ENCODE measurements at places on chromosomes 3 and 15.

DNA sequence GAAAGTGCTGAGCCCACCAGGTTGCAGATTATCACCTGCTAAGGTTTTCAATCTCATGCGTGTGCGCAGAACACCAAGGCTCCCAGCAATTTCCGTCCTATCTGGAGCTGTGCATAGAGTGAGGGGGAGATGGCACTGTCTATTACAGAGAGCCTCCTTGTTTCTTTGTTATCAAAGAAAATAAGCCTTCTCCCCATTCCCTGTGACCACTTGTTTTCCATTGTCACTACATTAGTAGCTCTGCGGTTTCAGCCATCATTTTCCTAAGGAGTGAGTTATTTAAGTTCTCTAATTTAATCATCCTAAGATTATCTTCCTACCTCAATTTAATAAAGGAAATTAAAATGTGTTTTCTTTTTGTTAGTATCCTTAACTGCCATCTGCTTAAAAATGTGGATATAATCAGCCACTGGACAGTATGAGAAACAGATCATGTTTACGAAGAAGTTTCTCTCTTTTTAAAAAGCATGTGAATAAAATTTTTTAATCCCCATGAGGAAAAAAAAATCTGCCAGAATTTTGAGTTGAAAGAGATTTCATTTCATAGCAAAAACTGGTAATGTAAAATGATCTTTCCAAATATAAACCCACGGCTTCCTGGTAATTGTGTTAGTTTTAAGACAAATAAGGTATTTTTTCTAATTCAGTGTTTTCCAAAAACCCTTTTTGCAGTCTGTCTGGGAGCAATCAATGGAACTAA is 172.3 kb upstream of the UBE2E1 start:
- DNase-seq: no peak

- DNase-seq: no peak
Observed at GRCh38 chr15:82060817-82061216, 15.0 kb upstream of the MEX3B start.

DNA sequence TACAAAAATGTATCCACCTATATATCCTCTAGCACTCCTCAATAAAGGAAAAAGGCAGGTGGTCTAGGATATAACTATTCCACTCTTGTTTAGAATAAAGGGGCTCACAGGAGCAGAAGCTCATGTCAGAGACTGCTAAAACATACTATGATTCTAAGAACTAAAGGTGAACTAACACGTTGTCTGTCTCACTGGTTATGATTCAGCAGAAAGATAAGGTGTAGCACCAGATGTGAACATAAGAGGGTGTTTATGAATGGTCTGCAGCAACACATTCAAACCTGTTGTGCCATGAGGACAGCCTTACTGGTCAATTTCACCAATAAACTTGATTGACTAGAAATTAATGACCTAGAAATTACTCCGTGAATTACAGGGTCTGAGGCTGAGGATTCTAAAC is 4.6 kb downstream of the PEX11A start:
- no peak for DNase-seq

DNA sequence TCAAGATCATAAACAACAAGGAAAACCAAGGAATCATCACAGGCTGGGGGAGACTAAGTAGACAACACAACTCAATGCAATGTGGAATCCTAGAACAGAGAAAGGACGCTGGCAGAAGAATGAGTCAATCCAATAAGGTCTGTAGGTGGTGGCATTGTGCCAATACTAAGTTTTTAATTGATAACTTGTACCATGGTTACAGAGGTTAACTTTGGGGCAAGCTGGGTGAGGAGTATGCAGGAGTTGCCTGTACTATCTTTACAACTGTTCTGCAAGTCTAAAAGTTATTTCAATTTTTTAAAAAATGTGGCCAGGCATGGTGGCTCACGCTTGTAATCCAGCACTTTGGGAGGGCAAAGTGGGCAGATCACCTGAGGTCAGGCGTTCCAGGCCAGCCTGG is 46.2 kb downstream of the RORA start:
- no peak for DNase-seq

GRCh38 chr3:100525753-100526612 is 33.6 kb downstream of the TMEM45A start:
- DNase-seq: no peak

DNA sequence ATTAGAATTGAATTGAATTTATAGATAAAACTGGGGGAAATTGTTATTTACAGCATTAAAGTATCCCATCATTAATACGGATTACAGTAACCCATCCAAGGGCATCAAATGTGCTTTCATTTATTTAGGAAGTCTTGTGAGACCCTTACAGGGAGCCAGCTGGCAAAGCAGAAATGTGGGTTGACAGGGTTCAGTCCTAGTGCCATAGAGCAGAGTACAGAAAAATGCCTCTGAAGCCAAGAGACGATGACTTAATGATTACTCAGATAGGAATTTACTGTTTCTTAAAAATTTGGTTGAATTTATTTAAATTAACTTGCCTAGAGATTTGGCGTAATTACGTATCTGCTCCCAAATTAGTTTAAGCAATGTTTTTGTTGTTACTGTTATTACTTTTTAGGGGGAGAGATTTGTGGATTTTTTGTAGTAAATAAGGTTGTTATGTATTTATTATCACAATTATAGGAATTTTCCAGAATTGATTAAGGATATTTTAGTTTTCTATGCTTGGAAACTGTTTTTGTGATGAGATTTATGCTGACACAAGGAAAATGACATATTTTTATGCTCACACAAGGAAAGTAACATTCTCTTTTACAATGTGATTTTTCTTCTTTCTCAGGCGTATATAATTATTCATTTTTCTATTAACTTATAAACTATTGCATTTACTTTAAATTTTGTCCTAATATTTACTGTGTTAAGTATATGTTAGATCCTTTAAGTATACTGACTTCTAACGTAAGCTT is 152.0 kb downstream of the EPHA6 start:
- DNase-seq: no peak

GRCh38 chr3:84125201-84125721 is 833.5 kb upstream of the CADM2 start:
- DNase-seq: no peak

DNA sequence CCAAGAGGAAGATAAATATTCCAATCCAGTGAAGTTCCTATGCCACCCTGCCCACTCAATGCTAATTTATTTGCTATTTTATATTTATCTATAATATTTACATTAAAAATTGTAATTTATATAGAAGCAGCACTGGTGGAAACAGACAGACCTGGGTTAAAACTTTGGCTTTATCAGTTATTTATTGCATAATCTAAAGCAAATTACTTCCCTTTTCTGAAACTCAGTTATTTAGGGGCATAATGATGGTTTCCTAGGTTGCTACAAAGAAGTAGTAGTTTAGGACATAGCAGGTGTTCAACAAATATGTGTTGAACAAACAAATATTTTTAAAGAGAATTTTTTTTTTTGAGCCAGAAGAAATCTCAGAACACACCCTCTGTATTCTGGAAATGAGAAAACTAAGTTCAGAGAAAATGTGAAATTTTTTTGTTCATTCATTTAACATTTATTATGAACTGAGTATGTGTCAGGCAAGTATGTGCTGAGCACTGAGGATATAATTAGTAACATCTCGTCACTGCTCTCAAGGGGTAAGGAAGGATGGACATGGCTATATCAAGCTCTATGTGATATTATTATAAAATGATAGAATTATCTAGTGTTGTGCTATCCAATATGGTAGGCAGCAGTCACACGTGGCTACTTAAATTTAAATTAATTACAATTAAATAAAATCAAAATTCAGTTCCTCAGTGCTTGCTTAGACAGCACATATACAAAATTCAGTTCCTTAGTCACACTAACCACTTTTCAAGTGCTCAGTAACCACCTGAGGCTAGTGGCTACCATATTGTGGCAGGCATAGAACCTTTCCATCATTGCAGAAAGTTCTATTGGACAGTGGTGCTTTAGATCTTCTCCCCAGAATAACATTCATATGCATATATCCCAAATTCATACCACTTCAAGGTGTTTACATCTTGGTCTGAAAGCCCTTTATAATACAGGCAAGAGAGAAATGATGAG is 7.0 kb upstream of the UBE2Q2 start:
- no peak for DNase-seq

DNA sequence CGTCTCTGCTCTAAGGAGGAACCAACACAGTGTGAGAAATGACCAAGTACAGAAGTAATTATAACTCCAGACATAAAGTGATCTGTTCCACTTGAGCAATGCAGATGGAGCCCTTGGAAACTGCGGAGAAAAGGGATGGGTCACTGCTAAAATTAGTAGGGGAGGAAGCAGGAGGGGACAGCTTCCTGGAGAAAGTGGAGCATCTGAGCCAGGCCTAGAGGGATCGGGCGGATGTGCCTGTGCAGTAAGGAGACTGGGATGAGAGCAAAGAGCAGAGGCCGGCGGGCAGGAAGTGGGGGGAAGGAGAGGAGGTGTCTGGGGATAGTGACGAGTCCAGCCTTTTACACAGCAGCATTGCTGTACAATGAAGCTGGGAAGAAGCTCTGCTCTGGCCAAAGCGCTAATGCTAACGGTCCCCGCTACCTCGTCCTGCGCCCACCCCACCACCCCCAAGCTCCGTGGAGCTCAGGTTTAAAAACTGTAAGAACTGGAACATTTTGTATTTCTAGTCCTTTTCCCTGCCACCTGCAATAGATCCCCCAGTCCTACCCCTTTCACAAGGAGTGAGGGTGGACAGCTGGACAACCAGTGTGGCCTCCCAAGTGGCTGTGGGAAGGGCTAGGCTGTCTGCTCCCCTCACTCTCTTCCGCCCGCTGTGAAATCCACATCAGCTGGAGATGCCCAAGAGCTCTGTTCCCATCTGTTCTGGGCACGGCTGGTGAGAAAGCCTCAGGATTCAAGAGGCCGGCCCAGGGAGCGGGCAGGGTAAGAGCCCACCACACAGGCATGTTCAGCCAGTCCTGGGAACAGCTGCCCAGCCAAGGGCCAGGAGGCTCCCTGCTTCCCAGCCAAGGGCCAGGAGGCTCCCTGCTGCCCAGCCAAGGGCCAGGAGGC is 53.0 kb upstream of the HES1 start:
- DNase-seq: no peak

DNA sequence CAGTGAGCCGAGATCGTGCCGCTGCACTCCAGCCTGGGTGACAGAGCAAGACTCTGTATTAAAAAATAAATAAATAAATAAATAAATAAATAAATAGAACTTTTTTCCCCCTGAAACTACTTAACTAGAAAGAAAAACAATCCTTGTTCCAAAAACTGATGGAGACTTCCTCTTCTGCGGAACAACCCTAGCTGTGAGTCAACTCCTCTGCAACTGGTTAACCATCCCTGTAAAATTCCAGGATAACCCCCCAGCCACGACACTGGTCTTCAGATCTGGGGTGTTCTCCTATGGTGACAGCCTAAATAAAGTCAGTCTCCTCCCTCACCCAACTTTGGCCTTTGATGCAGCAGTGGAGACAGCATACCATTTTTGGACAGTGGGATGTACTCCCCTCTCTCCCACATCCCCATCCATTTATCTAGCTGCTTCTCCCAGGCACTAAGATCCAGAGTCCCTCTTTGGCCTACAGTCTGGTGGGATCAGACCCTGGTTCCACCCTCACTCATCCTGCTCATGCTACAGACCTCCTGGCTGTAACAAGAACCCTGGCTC is 352.6 kb downstream of the OCA2 start:
- DNase-seq: no peak

- no peak for DNase-seq
Observed at GRCh38 chr15:37058316-37058985, 41.9 kb downstream of the MEIS2 start.

- no peak for DNase-seq
Observed at GRCh38 chr3:149599236-149599635, 58.6 kb downstream of the WWTR1 start.

DNA sequence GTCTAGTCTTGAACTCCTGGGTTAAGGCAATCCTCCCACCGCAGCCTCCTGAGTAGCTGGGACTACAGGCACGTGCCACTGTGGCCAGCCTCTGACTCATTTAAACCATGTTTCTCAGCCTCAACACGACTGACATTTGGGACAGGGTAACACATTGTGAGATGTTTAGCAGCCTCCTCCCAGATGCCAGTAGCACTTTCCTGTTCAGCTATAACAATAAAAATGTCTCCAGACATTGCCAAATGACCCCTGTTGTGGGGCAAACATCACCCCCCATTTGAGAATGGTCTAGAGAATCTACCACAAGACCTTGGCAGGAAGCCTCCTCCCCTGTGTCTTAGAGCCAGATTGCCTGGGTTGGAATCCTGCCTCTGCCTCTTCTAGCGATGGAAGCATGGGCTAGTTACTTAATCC is 8.4 kb downstream of the TMEM40 start:
- DNase-seq: no peak

DNA sequence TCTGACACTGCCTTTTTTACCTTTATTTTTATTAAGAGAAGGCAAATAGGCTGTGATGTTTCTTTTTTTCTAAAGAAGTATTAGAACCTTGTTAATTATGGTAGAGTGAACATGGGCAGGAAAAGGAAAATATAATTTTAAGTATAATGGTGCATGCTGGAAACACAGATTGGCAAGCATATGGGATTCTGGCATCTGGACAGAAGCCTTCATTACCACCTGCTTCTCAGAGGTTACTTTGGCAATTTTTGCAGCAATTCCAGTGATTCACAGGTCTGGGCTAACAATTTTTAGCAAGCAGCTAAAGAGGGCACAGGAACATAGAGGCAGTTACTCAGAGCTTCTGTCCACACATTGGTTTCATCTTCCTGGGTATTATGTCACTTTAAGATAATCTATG is 258.3 kb downstream of the DIPK2A start:
- no peak for DNase-seq

GRCh38 chr3:134427400-134428111 is 53.3 kb upstream of the AMOTL2 start:
- no peak for DNase-seq

DNA sequence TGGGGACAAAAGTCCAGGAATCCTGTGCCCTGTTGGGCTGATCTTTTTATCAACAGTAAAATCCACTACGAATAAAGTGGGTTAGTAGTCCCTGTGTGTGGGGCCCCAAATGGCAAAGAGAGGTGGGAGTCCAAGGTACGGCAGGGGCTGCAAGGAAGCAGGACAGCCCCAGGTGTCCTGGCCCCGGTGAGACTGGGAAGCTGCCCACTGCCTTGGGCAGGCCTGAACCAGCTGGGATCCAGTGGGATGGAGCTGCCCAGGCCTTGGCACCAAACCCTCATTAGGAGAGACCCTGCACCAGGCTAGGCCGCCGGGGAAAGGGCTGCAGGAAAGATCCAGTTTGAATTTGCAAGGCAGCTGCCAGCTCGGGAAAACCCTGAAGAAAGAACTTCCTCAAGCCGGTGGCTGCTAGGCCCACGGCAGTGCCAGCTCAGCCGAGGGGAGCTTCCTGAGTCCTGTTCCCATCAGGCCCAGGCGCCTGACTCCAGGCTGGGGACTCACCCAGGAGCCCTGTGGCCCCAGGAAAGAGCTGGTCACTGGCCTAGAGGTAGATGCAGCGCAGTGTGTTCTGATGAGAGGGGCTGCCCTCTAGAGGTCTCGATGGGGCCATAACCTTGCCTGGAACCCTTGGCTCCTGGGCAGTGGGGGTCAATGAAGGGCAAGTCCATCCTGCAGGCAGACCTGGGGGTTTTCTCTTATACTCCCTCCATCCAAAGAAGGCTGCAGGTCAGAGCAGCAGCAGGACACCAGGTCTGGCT is 14.4 kb upstream of the GNAI2 start:
- no peak for DNase-seq

DNA sequence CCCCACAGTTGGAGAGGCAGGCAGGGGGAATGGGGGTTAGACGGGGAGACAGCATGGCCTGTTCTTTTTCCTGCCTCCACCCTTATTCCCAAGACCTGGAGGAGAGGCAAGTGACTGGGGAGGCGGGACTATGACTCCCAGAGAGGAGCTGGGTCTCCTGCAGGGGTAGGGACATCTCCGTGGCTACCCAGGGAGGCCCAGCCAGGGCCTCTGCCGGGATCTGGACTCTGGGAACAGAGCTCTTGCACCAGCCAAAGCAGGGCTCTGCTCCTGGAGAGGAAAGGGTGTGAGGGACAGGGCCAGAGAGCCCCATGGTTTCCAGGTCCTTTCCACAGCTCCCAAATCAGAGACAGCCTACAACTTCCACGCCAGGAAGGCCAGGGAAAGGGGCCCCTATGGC is 22.8 kb downstream of the CFAP100 start:
- DNase-seq: no peak
